NCI-H446 treated with DMSO at 0.1 percent for 48 hours (cell line): ENCODE measurements at places on chromosomes 16 and 17.

GRCh38 chr16:21704733-21705132 lies 41.0 kb downstream of the OTOA start:
- no peak for DNase-seq

- no peak for DNase-seq
Measured at GRCh38 chr16:68420366-68420942, 27.9 kb downstream of the SMPD3 start.

GRCh38 chr16:65600629-65601028 lies 478.8 kb upstream of the CDH11 start:
- no peak for DNase-seq

DNA sequence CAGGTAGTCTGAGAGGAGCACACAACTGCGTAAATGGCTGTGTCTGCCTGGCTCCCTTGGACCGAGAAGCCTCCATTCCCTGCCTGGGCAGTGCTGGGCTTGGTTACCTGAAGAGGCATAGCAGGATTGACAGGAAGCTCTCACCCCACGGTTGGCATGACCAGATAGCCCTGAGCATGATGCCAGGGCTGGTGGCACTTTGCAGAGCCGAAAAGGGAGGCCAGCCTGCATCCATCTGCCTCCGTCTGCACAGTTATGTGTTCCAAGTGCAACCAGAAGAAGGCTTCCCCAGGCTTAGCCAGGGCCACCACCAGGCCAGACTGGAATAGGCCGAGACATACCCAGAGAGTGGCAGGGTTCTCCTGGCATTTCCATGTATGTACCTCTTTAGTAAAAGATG lies 36.6 kb downstream of the GNAO1 start:
- no peak for DNase-seq

- no peak for DNase-seq
Measured at GRCh38 chr16:23436951-23437350, 16.0 kb downstream of the COG7 start.

GRCh38 chr16:51916231-51916630 lies 630.7 kb downstream of the TOX3 start:
- no peak for DNase-seq

DNA sequence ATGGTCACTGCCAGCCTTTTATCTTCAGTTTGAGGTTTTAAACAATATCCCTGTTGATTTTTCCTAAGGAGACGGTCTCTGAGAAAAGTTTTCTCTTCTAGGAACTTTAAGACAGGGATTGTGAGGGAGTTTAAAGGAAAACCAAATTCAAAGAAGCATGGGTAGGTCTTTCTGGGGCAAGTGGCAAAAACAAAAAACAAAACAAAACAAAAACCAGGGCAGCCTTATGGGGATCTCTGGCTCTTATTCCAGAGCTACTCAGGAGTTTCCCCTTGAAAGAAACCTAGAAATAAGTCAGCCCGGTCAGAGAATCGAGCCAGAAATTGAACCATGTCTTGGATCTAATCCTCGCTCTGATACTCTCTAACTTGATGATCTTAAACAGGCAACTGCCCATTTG lies 424.5 kb downstream of the GRIN2A start:
- no peak for DNase-seq
